ENCODE measurements at places on chromosomes 6 and 20.
A peak's percentile ranks its signal among the peaks of the same experiment; 100 is the strongest.

DNA sequence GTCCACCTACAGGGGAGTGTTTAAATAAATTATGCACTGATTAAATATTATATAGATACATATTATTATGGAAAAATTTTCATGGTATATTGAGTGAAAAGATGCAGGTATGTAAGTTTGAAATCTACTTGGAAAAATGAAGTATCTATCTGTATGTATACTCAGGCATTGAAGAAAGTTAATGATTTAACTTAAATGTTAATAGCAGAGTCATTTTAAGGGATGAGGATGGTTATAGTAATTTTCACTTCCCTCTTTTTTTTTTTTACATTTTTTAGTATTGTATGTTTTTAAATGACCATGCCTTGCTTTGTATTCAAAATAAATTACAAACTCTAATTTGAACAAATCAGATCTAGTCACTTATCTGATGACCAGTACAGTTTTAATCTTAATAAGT is 43.2 kb upstream of the NOTCH4 start:
- DNase-seq, result no peak

- DNase-seq, result no peak
Measured at GRCh38 chr20:36784900-36785299, 11.3 kb upstream of the DSN1 start.

DNA sequence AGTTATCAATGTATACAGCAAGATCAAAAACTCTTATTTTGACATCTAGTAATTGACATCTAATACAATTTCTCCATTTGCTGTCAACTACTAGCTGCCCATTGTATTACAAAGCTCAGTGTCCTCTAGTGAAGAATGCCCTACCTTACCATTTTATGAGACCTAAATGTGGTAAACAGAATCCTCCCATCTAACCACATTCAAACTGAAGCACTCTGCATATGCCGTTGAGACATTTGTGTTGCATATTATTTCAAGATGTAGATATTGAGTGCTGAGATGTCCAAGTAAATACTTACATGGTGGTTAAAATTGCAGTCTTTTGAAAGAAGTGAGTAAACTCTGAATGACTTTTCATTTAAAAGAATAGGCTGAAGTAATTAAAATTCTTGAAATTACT is 597 bp upstream of the GLYATL3 start:
- DNase-seq, result no peak

DNA sequence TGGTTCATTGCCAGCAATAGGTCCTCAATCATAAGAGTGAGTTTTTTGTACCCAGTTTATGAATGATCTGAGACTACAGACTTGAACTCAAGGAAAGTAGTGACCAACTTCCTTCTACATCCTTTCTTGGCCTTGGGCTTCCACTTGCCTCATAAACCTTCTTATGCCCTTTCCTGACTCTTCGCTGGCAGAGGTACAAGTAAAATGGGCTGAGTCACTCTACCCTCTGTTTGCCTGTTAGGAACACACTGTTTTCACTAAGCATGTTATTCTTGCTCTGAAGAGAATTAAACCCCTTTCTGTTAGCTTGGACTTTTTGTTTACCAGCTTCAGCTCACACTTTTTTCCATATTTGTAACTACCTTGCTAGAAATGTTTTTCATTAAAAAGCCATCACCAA is 74.4 kb downstream of the PKHD1 start:
- DNase-seq, result no peak

- peak; percentile 26 for DNase-seq
Measured at GRCh38 chr6:93424303-93425064, 5.1 kb upstream of the EPHA7 start.

DNA sequence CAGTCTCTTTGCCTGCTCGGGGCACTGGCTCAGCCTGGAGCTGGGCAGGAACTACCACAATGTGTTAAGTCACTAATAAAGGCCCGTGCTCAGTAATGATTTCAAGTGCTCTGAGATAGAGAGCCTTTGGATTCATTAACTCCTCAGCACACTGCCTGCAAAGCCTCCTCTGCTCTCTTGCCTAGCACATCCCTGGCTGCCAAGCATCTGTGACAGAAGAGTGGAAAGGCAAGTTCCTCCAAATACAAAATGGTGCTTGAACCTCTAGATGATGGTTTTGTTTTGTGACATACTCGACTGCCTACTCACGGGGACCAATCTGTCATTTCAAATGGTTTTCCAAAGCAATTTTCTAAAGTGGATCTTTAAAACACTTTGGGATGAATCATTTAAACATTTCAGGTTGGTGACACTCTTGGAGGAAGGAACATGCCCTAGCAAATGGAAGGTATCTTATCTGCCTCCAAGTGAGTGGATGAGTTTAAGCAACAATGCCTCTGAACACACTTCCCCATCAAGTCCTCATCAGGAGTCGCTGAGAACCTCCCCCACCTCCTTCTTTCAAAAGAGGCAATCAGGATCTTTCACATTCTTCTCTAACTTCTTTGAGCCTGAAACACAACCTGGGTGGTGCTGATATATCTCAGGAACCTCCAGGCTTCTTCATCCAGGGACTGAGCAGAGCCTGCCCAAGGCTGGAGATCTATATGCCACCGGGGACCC is 35.8 kb downstream of the METTL24 start:
- DNase-seq, result no peak
